Central memory CD4-positive, alpha-beta T cell (primary cell): ENCODE measurements at places on chromosomes 5 and 9.

DNA sequence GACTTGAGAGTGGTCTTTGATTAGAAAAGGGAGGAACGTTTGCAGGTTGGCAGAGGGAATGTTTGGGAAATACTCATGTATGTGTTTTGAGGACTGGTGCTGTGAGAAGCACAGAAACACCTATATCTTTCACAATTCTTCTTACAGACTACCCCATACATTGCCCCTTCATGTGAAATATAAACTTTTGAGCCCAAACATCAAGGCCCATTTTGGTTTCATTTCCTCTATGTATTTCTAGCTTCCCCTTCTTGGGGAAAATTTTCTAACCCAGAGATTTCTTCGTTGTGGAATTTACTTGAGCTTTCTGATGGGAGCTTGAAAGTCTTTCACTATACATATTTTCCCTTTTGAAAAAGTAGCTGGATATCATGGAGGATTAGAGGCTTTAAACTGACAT is 67.6 kb downstream of the FYB1 start:
- no peak for DNase-seq

GRCh38 chr5:53430618-53431252 is 49.7 kb upstream of the FST start:
- no peak for DNase-seq

GRCh38 chr9:119071636-119072035 is 297.6 kb downstream of the BRINP1 start:
- no peak for DNase-seq

- DNase-seq = no peak
Measured at GRCh38 chr5:10808347-10809226, 47.6 kb upstream of the DAP start.

GRCh38 chr9:35051069-35051967 is 21.1 kb downstream of the VCP start:
- peak; percentile 31 for DNase-seq

- DNase-seq = no peak
Measured at GRCh38 chr9:15140051-15140450, 167.0 kb downstream of the TTC39B start.
